NCI-H510A treated with DMSO at 0.1 percent for 48 hours (cell line): ENCODE measurements at places on chromosomes 4 and X.

- no peak for DNase-seq
These were observed 116.9 kb downstream of the EFNB1 start for GRCh38 chrX:68945603-68946228.

- DNase-seq = no peak
These were observed 7.3 kb downstream of the GPR119 start for GRCh38 chrX:130378024-130378669.

- no peak for DNase-seq
These were observed 246.3 kb upstream of the ADGRL3 start for GRCh38 chr4:60953826-60954225.

GRCh38 chr4:17763416-17763815 lies 18.0 kb downstream of the FAM184B start:
- DNase-seq = no peak

GRCh38 chrX:63275127-63275526 lies 76.0 kb downstream of the SPIN4 start:
- no peak for DNase-seq

- DNase-seq = no peak
These were observed 126.6 kb downstream of the SLC39A8 start for GRCh38 chr4:102218656-102219055.
